ENCODE measurements at places on chromosomes 4 and X.

GRCh38 chr4:102612210-102612609 lies 111.1 kb downstream of the NFKB1 start:
- DNase-seq, result no peak

GRCh38 chr4:187271848-187272247 lies 548.2 kb upstream of the FAT1 start:
- DNase-seq, result no peak

DNA sequence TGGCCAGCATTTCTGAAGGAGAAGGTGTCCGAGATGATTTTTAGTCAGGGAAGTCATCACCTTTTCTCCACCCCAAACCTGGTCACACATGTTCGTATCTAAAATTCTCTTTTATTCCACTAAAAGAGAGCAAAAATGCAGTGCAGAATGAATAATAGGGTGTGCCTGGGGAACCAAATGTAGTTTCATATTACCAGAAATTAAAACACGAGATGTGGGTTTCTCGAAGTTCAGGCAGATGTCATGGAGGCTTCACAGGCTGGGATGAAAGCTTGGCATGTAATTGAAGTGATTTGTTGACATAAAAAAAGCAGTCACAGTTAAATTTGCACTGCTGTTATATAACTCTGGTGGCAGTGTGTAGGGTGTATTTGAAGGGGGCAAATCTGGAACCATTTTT lies 165.5 kb upstream of the PDE5A start:
- DNase-seq, result no peak

DNA sequence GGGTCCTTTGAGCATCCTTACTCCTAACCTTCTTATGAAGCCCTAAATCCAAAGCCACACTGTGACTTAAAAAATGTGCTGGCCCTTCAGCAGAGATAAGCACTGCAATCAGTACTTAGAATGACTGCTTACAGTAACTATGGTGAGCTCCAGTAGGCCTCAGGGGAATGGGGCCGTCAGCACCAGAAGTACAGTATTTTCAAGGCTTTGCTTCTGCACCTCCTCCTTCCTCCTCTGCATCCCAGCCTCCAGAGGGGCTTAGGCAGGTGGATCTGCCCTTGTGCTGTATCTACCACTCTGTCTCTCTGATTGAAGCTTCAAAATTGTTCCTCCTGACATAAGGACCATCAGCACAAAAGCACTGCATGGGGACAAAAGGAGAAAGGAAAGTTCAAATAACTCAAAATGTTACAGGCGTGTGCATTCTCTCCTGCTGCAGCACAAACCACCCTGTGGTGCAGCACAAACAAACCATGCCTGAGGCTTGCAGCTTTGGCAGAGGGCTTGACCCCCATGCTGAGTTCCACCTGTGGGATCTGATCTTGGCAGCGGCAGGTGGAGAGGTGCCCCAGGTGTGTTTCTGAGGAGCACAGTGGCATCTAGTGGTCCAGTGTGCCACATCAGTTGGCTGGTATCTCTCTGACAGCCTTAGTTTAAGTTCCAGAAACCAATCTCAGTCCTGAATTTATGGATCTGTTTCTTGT lies 164.7 kb downstream of the SOWAHB start:
- peak; percentile 75 for DNase-seq

DNA sequence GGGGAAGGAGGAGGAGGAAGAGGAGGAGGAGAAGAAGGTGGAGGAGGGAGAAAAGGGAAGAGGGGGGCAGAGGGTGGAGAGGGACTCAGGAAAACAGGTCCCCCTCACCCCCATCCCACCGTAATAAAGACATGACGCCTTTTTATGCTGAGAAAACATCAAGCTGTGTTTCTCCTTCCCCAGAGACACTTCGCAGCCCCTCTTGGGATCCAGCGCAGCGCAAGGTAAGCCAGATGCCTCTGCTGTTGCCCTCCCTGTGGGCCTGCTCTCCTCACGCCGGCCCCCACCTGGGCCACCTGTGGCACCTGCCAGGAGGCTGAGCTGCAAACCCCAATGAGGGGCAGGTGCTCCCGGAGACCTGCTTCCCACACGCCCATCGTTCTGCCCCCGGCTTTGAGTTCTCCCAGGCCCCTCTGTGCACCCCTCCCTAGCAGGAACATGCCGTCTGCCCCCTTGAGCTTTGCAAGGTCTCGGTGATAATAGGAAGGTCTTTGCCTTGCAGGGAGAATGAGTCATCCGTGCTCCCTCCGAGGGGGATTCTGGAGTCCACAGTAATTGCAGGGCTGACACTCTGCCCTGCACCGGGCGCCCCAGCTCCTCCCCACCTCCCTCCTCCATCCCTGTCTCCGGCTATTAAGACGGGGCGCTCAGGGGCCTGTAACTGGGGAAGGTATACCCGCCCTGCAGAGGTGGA lies 45.3 kb upstream of the SHOX start:
- DNase-seq, result no peak

- no peak for DNase-seq
Observed at GRCh38 chr4:120842031-120842430, 80.5 kb downstream of the PRDM5 start.
